ENCODE measurements at places on chromosomes 4 and X. TPM values are rescaled to one million over a fixed set of nuclear protein-coding genes. Genes with fewer than 3 reads are reported as not detected.

GRCh38 chr4:184506527-184507121 is 32.3 kb upstream of the IRF2 start:
- DNase-seq: no peak

GRCh38 chrX:110944751-110945675 is 149.4 kb upstream of the CHRDL1 start:
- no peak for DNase-seq

- DNase-seq: no peak
These were observed 80.4 kb downstream of the NDST3 start for GRCh38 chr4:118114720-118115119.

GRCh38 chrX:133726211-133726630 is 259.2 kb downstream of the GPC3 start:
- DNase-seq: no peak

DNA sequence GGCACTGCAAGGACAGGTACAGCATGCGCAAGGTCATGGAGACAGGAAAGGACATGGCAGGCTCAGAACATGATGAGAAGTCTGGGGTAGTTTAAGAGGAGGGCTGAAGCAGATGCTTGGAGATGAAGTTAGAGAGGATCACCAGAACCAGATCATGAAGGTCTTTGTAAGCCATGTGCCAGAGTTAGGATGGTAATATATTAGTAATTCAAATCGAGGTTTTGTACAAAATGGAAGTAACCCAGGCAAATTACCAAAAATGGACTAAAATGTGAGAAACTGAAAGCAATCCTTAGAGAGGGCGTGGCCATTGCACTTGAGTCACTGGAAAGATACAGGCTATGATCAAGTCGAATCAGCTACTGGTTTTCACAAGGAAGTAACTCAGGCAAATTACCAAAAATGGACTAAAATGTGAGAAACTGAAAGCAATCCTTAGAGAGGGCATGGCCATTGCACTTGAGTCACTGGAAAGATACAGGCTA is 13.5 kb downstream of the RXFP1 start:
- DNase-seq: no peak

DNA sequence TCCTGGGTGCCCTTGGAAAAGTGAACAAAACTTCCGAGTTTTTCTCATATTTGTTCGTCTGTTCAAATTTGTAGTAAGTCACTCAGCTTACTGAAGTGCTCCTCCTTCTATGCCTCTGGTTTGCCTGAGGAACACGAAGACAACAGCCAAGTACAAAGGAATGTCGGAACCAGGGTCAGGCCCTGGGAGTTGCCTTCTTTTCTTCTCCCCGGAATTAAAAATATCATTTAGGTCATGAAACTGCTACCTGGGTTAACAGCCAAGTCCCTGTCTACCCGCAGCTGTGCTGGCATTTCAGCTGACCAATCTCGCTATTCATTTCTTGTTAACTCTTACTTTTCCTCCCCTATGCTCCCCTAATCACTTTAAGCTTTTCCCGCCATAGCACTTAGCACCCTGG is 137.6 kb upstream of the TEX13D start:
- DNase-seq: no peak

- DNase-seq: no peak
These were observed 20.8 kb downstream of the HMX1 start for GRCh38 chr4:8850830-8851188.

DNA sequence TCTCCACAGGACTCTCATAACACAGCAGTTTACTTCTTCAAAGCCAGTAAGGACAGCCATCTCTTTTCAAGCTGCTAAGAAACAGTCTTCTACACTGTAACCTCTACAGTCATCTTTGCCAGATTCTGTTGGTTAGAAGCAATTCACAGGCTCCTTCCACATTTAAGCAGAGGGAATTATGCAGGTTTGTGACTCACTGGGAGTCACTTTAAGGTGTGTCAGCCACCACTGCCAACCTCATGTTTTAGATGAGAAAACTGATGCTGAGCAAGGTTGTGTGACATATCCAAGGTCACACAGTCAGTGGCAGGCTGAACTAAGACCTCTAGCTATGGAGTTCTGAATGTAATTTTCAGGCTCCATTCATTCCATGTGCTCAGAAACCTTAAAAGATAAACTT is 143.5 kb downstream of the QDPR start:
- no peak for DNase-seq

DNA sequence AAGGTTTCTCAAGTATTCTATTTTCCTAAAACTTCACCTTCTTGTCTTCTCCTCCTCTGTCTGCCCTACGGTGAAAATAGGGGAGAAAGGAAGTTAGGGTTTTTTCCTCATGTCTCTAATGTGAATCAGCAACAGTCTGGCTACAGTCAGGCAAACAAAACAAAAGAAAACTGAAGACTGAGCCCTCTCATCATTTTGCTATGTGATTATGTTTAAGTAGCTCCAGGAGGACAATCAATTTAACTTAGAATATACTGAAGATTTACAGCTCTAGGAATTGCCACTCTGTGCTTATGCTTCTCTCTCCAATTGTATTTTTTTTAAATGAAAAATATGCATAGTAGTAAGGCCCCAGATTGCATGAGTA is 316.2 kb downstream of the GPAT3 start:
- DNase-seq: no peak

DNA sequence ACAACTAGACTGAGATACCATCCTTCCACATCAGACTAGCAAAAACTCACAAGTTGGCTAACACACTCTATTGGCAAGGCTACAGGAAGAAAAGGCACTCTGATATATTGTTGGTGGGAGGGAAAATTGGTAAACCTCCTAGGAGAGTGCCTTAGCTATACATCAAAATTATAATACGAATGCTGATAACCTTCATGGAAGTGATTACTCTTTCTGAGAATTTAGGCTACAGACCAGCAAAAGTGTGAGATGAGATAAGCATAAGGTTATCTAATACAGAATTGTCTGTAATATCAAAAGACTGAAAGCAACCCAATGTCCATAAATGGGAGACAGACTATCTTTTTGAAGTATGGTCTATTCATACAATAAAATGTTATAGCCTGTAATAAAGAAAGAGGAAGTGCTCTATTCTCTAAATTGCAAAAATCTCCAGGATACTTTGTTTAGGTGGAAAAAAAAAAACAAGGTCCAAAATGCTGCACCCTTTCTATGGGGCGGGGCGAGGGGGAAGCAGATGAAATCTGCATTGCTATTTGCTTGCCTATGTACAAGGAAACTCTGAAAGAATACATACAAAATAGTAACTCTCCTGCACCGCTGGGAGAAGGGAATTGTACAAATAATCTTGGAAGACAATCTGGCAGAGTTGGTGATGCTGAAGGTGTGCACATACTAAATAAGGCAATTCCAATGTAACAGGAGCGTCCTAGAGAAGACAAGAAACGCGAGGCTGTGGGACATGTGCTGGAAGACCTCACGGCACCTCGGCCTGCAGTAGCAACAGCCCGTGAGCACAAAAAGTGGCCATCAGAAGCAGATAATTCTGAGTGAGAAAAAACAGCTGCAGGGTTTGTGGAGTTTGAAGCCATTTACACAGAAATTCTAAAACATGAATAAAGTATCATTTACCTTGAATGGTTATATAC is 109.7 kb downstream of the AFAP1 start:
- DNase-seq: no peak

GRCh38 chr4:160347197-160347596 is 1244.3 kb downstream of the RAPGEF2 start:
- no peak for DNase-seq

DNA sequence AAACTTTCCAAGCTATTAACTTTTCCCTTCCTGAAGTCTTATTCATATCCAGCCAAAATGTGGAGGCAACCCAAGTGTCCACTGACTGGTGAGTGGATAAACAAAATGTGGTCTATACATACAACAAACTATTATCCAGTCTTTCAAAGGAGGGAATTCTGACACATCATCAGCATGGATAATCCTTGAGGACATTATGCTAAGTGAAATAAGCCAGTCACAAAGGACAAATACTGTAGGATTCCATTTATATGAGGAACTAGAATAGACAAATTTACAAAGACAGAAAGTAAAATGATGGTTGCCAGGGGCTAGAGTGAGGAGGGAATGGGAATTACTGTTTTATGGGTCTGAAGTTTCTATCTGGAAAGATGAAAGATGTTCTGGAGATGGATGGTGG is 178.7 kb upstream of the PITX2 start:
- no peak for DNase-seq

Gene RNF150
- total RNA-seq: 40.7 TPM

Gene MAGEA2
- not detected for total RNA-seq

GRCh38 chr4:24745172-24745895 is 50.0 kb upstream of the SOD3 start:
- no peak for DNase-seq

GRCh38 chrX:134670134-134670924 is 12.1 kb upstream of the PLAC1 start:
- no peak for DNase-seq

- DNase-seq: no peak
These were observed 106.0 kb upstream of the PLAC1 start for GRCh38 chrX:134764202-134764785.

Gene PNMA5
- total RNA-seq: not detected

DNA sequence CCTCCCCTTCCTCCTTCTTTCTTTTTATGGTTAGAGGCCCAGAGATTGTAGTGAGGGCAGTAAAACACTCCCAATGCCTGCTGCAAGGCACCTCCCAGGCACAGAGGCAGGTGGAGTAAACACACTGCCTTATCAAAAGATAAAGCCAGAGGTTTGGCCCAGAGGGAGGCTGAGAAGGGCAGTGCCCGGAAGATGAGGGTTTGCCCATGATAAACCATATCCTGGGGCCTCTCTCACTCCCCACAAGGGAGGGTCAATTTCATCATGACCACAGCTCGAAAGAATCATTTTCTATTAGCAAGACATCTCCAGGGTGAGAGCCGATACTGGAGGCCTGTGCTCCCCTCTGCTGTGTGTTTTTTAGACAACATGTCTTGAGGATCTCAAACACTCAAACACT is 98.5 kb upstream of the FAM9C start:
- no peak for DNase-seq

GRCh38 chr4:23730998-23731397 is 158.8 kb downstream of the PPARGC1A start:
- no peak for DNase-seq

Gene PLAC1
- 10.1 TPM for total RNA-seq

DNA sequence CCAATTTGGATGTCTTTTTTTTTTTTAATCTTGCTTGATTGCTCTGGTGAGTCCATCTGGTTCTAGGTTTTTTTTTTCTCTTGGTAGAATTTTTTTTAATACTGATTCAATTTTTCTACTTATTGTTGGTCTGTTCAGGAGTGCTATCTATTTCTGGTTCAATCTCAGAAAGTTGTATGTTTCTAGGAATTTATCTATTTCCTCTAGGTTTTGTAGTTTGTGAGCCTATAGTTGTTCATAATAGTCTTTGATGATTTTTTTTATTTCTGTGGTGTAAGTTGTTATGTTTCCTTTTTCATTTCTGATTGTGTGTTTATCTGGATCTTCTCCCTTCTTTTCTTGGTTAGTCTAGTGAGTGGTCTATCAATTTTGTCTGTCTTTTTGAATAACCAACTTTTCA is 129.6 kb downstream of the FAM13A start:
- DNase-seq: no peak

- DNase-seq: no peak
These were observed 57.4 kb downstream of the FAT1 start for GRCh38 chr4:186666252-186666651.

DNA sequence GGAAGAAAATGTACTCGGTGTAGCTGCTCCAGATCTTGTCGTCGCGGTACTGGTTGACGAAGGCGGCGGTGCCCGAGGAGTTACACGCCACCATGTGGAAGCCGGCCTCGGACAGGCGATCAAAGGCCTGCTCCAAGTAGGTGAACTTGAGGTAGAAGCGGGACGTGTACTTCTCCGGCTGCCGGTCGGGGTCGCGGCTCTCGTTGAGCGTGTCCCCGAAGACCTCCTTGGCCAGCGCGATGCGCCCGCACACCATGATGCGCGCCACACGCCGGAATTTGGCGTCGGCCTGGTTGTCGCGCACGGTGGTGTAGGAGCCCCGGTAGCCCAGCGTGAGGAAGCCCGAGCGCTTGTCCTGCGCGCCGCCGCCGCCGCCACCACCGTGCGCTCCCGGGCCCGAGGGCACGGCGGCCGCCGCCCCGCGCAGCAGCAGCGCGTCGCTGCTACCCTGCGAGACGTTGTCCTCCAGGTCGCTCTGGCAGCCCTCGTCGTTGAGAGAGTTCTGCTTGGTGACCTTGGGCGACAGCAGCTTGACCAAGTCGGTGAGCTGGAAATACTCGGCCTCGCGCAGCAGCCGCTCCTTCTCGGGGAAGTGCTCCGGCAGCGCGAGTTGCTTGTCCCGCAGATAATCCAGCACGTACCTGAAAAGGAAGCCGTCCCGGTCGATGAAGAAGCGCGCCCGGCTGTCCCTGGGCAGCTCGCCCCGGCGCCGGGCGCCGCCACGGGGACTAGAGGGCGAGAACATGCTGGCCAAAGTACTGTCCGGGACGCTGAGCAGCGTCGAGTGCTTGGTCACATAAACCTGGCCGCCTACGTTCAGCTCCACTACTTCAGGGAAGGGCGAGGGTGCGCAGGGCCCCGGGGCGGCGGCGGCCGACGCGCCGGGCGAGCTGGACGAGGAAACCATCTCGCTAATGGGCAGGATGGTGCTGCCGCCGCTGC is 775 bp downstream of the KCTD8 start:
- peak; percentile 62 for DNase-seq

Gene PPARGC1A
- total RNA-seq: 3.7 TPM

DNA sequence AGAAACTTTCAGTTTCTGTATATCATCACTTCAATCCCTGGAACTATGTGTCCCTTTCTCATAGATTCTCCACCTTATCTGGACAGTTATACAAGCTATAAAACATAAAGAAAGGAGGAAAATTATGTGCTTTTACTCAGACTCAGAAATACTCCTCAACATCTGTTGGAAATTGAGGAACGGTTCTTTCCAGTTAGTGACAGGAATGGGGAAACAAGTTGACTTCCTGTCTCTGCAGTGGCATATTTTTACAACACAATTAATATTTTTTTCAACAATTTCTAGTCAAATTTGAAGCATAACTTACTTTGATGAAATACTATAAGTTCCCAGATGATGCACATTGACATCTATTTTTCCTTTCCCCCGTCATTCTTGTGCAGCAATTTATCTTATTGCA is 27.9 kb downstream of the ABHD18 start:
- DNase-seq: no peak

- DNase-seq: no peak
These were observed 145.1 kb downstream of the BEND2 start for GRCh38 chrX:18075603-18076002.

GRCh38 chrX:100265179-100265578 is 144.9 kb downstream of the PCDH19 start:
- no peak for DNase-seq

Gene MAGEB5
- not detected for total RNA-seq

DNA sequence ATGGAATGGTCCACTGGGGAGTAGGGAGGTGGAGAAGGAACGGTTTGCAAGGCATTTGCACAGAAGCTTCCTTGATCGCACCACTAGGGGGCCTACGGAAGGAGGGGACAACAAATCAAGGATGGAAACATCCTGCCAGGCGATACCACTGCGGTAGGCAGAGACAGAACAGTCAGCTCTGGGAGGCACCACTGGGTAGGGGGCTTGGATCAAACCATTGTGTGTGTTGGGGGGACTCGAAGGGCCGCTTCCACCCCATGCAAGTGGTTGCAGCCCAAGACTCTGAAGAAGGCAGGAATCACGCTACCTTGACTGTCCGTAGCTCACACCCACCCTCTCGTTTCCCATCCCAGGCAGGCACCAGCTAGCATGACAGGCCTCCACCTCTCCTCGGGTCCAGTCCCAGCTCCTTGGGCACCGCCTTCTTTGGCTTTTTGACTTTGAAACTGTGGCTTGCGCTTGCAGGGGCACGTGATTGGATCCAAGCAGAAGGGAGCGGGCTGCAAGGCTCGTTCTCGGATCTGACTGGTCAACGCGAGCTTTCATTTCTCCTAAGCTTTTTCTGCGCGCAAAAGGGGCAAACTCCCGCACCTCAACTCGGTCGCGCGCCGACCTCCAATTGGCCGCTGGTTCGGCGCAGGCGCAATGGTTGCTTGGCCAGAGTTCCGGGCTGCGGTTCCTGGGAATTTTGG is 28.4 kb downstream of the GAGE1 start:
- DNase-seq: no peak

Measured in mesothelial cell of epicardium (in vitro differentiated cells).